ENCODE measurements at places on chromosomes 6 and 20.

DNA sequence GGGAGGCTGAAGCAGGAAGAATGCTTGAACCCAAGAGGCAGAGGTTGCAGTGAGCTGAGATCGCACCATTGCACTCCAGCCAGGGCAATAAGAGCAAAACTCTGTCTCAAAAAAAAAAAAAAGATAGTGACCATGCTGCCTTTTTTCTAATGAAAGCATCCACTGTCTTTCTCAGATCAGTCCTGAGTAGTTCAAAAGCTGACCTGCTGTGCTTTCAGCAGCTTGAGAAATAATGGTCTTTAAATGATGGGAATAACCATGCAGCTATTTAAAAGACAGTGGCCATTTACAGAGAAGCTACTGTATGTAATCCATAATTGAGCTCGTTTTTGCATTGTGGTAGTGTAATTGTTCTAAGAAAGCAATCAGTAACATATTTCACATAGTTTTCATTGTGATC, 36.1 kb downstream of the DSTN start:
- DNase-seq, result no peak

- DNase-seq, result no peak
Observed at GRCh38 chr6:25458485-25458884, 179.3 kb downstream of the CARMIL1 start.

GRCh38 chr20:59667981-59668515, 63.7 kb downstream of the PHACTR3 start:
- DNase-seq, result no peak

GRCh38 chr6:163413345-163414116, 987 bp upstream of the QKI start:
- peak; percentile 89 for DNase-seq

GRCh38 chr20:12372557-12372956, 454.9 kb downstream of the BTBD3 start:
- no peak for DNase-seq

DNA sequence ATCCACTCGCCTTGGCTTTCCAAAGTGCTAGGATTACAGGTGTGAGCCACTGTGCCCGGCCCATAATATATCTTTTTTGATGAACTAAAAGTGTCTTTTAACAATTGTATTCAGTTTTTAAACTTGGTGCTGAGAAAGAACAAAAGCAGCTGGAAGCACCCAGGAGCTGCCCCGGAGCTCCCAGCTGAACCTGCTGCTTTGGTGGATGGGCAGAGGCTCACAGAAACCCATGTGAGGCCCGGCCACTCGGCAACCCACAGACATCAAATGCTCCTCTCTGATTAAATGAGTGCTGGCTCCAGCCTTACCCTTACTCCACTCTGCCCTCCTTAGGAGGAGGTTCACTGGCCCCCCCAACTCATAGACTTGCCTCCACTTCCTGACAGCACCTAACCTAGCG, 59.4 kb upstream of the FRMD1 start:
- no peak for DNase-seq

DNA sequence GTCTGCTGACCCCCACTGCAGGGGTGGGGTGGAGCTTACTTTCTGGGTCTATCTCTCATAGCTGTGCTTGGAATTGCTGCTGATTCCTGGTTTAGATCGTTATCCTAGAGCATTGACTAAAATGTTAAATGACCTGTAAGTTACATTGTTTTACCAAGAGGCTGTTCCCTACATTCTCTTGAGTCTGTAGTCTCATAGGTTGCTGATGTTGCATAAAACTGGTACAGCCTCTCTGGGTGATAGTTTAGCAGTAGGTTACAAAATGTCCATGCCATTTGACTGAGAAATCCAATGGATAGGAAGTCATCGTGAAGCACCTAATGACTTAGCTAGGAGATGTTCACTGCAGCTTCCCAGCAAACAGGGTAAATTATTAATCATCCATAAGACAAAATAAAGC, 62.4 kb downstream of the TPD52L1 start:
- no peak for DNase-seq

GRCh38 chr20:4192378-4193068, 177.2 kb upstream of the RNF24 start:
- no peak for DNase-seq

DNA sequence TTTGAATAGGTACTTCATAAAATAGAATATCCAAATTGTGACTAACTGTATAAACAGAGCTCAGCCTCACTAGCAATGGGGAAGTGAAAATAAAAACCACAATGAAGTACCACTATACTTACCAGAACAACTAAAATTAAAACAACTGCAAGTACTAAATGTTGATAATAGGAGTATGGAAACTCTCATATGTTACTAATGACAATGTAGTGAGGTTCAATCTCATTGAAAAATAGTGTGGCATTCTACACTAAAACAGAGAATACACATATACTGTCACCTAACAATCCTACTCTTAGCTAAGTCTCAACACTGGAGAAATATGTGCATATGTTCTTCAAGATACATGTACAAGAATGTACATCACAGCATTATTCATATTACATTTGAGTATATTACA, 132.0 kb upstream of the CARMIL1 start:
- no peak for DNase-seq

DNA sequence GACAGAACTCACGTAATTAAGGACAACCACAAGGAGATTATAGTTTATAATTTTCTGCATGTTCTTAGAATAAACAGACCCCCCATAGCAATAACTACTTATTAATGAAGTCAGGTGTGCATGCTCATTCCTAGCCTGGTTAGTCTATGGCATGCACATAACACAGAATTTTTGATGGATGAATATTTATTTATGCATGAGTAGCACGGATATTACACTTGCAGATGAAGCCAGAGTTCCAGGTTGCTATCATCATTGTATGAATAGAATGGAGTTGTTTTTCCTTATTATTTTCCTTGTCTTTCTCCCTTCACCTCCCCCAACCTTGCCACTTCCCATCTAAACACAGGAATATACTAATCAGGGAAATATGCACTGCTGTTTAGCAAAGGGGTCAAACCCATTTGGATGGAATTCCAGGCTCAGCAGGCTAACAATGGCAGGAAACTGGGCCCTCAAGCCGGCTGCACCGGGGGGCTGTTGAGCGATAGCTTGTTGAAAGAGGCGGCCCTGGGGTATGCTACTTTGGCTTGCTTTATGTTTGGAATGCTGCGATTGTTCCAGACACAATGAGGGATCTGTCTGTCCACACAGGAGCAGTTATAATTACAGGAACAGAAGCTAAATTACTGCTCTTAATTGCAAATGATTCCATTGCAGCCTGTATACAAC, 112.6 kb downstream of the TMEM170B start:
- DNase-seq, result no peak
